ENCODE measurements at places on chromosomes 1 and 21. TPM values are rescaled to one million over a fixed set of nuclear protein-coding genes. Genes with fewer than 3 reads are reported as not detected.

DNA sequence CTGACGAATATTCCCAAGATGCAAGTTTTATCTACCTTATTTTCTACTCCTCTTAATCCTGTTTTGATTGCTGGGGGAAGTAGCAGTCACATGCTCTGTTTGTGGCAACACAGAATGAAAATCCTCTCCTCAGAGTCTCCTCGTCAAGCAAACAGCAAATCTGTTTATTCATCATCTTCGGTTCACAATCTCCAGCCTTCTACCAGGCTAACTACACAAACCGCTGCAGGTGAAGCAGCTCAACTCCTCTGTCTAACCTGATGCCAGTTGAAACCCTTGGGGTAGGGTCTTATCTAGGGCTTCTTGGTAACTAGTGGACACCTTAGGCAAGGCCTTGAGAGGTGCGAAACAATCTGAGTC, 91.0 kb downstream of the SIPA1L2 start:
- no peak for DNase-seq

- no peak for DNase-seq
Measured at GRCh38 chr1:226309398-226310244, 657 bp upstream of the LIN9 start.

GRCh38 chr1:119958223-119958622, 61.9 kb upstream of the ADAM30 start:
- DNase-seq, result no peak

OR2AK2 gene
- total RNA-seq, result not detected

- DNase-seq, result no peak
Measured at GRCh38 chr1:15023976-15024375, 129.6 kb upstream of the TMEM51 start.

GRCh38 chr1:112298558-112298957, 97.5 kb upstream of the CTTNBP2NL start:
- peak; percentile 9 for DNase-seq

DNA sequence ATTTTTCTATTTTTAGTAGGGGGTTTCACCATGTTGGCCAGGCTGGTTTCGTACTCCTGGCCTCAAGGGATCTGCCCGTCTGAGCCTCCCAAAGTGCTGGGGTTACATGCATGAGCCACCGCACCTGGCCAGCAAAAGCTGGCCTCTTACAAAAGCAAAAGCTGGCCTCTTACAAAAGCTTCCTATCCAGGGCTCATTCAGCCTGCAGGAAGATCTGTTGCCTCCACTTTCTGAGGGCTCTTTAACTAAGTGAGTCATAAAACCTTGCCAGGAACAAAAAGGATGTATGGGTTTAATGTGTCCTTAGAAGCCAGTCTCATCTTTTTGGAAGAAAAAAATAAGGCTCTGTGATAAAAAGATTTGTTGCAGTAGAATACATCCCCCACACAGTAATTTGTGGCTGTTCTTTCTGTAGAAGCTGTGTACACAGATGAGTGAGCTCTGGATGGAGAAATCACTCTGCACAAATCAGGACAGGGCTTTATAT, 15.0 kb downstream of the HTR1D start:
- peak; percentile 44 for DNase-seq

- no peak for DNase-seq
Measured at GRCh38 chr21:31184876-31185275, 146.6 kb upstream of the KRTAP19-8 start.

GRCh38 chr1:61092642-61093041, 10.3 kb downstream of the NFIA start:
- no peak for DNase-seq

ELOVL1 gene
- 99.5 TPM for total RNA-seq

DNA sequence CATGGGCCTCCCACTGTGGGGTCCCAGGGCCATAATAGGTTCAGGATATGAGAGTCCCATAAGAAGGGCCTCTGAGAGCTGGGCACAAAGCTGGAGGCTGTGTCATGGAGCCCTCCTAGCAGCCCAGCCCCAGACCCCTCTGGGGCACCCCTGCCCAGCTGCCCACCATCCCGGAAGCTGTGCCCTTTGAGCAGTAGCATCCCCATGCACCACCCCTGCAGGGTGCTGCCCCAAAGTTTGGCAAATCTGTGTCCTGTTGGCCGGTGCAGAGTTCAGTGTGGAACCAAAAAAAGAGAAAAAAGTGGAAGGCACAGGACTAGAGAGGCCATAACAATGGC, 17.6 kb downstream of the TNNT2 start:
- no peak for DNase-seq

ELK4 gene
- 26.9 TPM for total RNA-seq

- DNase-seq, result no peak
Measured at GRCh38 chr1:108114033-108114599, 86.0 kb downstream of the SLC25A24 start.

GRCh38 chr21:29075706-29076466, 2.4 kb upstream of the CCT8 start:
- DNase-seq, result peak; percentile 71

DNA sequence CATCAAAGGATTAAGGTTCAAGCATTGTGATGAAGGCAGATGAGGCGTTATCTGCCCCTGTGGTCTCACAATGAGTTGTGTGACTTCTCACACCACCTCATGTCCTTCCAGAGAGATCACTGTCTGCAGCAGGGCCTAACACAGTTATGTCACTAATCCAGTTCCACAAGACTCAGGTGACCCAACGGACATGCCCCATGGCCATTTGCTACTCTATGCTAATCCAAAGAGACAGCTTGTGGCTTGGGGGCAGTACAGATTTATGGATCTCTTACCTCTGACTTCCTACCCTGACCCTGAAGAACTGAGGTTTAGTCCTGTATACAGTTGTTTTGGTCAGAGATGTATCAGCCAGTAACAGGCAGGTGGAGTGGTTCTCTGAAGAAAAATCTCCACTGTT, 147.1 kb downstream of the GLUL start:
- no peak for DNase-seq

DNA sequence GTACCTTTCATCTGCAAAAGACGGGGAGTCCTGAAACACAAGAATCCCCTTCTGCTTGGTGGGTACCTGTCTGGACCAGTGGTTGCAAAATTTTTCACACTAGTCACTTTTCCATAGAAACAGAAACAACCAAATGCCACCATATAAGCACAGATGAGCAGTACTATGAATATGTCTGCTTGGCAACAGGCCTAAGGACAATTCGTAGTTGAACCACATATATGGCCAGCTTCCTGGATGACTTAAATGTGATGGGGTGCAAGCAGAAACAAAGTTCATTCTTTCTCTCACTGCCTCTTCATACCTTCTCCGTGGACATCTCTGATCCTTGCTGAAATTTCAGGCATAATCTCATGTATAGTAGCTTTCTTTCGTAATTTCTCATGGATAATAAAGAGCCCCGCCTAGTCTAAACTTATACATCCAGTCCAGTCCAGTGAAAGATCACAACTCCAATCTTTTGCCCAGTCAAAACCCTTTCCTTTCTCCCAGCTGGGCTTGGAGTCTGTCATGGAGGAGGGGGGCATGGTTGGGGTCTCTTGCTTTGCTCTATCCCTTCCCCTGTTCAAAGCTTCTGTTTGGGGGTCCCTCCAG, 7.0 kb downstream of the FCAMR start:
- DNase-seq, result no peak

GRCh38 chr1:220680085-220680687, 10.0 kb upstream of the C1orf115 start:
- DNase-seq, result peak; percentile 49

- peak; percentile 85 for DNase-seq
Measured at GRCh38 chr1:214192825-214193643, 87.9 kb upstream of the SMYD2 start.

DMRTA2 gene
- total RNA-seq, result not detected

DNA sequence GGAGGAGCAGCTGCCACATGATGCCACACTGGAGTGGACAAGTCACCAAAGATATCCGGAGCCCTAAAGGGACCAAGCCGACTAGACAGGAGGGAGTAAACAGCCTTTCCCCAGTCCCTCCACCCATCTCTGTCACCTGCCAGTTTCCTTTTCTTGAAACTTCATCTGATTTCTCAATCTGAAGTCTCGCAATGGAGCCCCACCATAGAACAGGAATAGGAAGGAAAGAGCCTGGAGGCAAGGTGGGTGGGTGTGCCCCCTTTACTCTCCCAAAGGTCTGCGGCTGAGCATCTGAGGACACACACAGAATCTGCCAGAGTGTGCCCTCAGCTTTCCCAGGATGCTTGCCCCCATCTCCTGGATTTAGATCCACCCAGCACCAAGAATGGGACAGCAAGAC, at the start of gene FCGR3B:
Gene FCGR3B (minus strand): TSS at position 101 of the 400 bp plus-strand sequence. CDS start 82 bp downstream, at position 19.
- DNase-seq, result no peak

ITLN2 gene
- not detected for total RNA-seq

DNA sequence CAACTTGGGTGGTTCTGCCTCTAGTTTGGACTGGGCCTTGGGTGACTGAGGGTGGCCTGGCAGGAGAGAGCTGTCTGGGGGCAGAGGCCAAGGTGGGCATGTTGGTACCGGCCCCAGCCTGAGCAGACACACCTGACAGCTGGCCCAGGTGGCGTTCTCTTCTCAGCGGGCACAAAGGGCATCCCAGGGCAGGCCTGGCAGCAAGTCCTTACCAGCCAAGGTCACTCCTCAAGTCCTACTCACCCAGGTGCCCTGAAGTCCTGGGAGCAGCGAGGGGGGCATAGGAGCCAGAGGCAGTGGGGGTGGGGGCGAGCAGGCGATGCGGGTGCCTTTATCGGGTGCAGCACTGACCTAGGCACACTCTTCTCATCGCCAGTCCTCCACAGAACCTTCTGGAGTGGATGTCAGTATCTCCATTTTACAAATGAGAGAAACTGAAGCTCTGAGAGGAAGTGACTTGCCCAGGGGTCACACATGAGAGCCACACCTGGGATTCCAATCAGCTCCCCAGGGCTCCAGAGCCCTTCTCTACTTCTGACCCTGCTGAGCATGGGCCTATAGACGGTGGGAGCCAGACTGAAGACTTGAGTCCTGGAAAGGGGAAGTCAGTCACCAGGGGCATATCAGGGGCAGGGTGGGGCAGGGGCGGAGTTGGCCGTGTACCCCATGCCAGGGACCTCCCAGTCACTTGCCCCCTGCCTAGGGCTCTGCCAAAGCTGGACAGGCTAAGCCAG, 587 bp upstream of the SLC25A34 start:
- no peak for DNase-seq

DNA sequence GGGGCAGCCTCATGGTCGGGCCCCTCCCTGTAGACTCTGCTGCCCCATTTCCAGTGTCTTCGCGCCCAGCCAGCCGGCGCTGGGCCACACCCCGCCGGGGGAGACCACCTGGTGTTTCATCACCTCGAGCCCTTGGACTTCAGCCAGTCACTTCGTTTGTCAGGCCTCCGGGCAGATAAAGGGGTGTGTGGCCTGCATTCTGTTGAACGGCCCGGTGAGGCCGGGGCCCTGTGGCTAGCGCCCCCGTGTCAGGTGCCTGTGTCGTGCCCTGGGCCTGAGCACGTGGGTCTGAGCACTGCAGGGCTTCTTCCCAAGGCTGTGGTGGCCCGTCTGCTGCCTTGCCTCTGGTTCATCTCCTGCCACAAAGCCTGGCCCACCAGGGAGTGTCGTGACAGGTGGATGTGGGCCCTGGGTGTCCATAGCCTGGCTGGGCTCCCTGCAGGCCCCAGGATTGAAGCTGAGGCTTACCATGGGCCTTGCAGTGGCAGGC, 65.2 kb upstream of the DIP2A start:
- no peak for DNase-seq

PRR9 gene
- total RNA-seq, result not detected

MYBPHL gene
- total RNA-seq, result not detected

CENPF gene
- total RNA-seq, result 8.7 TPM

DIRAS3 gene
- 0.17 TPM for total RNA-seq

- DNase-seq, result no peak
Measured at GRCh38 chr1:152448095-152448494, 34.0 kb upstream of the CRNN start.

DNA sequence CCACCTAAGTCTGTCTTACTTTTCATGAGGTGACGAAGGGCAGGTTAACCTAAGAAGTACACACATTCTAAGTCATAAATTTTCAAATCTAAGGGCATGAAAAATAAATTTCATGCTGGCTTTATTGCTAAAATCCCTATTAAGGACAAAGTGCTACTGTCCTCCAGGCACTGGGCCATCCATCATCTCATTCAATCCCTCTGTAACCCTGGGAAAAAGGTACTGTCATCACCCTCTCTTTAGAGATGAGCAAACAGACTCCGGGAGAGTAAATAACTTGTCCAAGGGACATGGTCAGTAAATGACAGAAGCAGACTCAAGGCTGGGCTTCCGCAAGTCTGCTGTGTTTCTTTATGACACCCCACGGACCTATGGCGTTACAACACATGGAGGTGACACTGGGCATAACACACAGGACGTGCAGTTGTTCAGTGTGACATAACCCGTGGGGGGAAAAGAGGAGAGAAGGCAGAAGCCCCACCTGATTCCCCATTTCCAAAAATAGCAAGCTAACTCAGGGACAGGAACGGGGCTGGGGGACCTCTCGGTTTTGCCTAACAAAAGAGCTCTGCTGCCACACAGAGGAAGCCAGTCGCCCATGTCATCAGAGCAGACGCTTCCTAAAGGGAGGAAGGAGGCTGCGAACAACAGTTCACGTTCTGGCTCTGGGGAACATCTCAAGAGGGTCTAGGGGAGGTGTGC, 12.5 kb upstream of the SRM start:
- DNase-seq, result no peak

DNA sequence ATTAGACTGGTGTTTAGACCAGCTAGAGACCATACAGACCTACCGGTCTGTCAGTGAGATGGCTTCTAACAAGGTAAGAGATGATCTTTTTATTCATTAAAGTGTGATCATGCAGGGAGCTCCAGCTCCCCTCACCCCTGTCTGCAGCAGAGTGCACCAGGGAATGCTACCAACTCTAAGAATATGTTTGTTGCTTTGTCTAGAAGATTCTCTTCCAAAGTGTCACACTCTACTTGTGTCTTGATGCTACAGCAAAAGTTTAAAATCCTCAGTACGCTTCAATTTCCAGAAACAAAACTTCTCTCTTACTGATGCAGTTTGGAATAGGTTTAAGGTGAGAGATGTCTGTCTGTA, 201.4 kb upstream of the SGIP1 start:
- no peak for DNase-seq

DNA sequence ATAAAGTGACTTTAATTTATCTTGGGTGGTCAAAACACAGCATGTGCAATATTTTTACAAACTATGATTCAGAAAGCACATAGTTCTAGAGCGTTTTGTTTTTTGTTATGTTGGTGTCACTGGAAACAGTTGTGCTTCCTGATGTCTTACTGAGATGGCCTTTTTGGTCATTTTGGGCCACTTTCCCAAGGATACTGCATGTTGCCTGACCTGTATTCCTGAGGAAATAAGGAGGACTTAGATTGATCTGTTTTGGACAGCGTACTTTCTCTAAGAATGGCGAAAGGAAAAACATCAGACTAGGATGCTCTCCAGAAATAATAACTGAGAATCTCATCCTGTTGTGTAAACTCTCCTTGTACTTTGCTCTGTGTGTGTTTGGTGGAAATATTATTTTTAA, 451.2 kb downstream of the USP25 start:
- DNase-seq, result no peak

CFHR4 gene
- not detected for total RNA-seq

MSH4 gene
- total RNA-seq, result 0.75 TPM

KCNK2 gene
- total RNA-seq, result not detected

ZP4 gene
- total RNA-seq, result not detected

KCNN3 gene
- total RNA-seq, result under 0.01 TPM

DNA sequence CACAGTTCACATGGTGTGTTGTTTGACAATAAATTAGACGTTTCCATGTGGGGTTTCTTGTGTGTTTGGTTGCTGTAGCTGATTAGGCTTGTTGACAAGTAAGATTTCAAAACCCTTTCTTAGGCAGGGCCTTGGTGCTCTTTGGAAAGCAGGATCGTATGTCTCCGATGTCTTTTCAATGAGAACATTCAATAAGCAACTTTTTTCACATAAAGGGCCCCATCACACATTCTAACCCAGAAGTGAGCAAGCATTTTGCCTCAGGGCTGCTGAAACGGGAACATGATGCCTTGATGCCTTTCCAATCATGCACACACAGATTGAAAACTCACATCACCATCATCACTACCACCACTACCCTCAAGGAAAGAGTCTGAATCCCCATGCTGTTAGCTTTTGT, 33.1 kb downstream of the LPAR3 start:
- DNase-seq, result no peak

All from renal cortical epithelial cell (primary cell).